ENCODE measurements at places on chromosomes 12 and 14.

DNA sequence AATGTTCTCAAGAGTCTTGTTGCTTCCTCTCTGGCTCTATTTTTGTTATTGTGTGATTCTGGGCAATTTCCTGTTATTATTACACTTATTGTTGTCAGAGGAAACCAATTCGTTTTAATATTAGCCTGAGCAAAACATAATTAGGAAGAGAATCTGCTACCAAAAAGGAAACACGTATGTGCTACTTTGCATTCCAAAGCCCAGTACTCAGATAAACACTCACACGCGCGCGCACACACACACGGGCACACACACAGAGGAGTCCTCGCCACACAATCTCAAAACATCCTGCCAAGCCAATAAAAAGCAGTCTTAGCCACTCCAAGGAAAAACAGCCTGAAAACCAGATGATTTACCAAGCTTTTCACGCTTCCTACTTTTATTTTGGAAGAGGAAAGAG lies 400.7 kb downstream of the NUAK1 start:
- DNase-seq: no peak

DNA sequence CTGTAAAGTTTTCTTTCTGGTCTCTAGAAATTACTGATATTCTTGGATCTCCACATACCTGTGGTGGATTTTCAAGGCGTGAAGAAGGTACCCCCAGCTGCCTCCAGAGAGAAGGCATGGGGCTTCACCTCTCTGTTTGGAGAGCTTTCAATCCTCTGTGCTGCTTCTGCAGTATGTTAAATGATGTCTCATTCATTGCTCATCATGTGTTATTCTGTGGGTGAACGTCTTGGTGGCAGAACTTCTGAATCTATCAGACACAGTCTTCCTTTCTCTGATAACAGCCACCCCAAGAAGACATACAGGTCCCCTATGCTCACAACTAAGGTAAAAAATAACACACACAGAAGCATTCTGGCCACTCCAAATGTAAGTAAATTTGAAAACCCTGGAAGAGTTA lies 221.3 kb upstream of the TMEM260 start:
- no peak for DNase-seq

DNA sequence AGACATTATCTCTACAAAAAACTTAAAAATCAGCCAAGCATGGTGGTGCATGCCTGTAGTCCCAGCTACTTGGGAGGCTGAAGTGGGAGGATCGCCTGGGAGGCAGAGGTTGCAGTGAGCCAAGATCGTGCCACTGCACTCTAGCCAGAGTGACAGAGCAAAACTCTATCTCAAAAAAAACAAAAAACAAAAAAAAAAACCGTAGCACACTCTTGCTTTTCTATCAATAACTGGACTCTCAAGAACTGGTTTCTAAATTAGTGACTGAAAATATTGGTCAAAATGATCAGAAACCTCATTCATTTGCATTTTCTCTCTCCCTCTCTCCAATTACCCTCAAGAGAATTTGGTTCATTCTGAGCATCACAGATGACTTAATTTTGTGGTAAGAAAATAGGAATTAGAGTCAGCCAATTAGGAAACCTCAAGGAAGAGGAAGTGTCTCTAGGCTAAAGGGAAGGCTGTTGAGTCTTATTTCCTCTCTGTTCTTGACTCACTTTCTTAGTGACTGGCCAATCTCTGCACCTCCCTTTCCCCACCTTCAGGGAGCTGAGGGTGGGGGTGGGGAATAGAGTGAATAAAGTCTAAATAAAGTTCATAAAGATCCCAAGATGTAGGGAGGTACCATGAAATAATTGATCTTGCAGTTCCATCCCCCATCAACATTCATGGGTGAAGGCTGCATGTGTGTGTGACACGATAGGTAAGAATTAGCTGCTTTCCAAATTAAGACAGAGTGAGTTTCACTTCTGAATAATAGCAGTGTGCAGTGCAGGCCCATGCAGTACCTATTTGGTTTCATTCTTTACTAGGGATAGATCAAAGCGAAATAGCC lies 6.8 kb upstream of the PSMA6 start:
- no peak for DNase-seq

DNA sequence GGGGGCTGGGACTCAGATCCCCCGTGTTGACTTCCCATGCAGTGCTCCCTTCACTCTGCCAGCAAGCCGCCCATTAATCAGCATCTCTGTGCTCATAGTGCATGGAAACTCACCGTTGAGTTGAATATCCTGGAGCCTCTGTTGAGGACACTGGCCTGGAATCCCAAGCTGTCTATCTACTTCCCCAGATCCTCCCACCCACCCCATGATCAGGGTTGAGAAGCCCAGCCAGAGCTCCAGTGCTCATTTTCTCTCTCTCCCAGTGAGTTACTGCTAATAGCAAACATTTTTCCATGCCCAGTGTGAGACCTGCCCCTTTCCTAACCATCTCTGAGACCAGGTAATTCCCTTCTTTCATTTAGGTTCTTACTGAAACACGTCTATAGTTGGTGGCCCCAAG lies 88.2 kb downstream of the SLC24A4 start:
- DNase-seq: no peak

DNA sequence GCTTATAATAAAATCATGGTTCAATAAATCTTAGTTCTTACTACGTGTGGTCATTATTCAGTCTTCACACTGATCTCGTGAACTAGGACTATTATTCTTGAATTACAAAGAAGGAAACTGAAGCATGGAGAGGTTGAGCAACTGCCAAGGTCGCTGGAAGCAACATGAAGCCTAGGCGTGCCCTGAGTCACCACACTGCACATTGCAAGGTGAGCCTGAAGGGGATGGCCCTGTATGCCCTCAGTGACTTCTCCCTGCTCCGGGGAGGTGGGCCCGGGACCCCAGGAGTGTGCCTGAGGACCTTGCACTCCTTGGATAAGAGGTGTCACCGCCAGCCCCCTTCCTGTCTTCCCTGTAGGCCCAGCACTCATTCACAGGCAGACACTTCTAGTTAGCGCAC lies 161.6 kb downstream of the CACNA1C start:
- no peak for DNase-seq

DNA sequence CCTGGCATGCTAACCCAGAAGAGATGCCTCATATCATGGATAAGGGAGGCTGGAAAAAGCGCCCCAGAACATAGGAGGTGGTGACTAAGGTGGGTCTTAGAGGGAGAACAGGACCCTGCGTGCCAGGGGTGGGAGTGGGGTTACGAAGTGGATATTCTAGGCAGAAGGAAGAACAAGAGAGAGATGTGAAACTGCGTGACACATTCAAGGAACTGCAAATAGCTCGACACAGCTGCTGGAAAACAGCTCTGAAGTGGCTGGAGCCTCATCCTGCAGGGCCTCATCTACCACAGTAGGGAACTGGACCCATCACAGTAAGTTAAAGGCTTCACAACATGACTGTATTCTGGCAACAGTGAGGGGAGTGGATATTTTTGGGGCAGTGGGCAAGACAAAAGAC lies 61.1 kb downstream of the RNF34 start:
- no peak for DNase-seq

GRCh38 chr12:124550123-124551089 lies 17.0 kb downstream of the NCOR2 start:
- no peak for DNase-seq

- no peak for DNase-seq
Measured at GRCh38 chr12:49030119-49030518, 11.5 kb upstream of the PRKAG1 start.

GRCh38 chr14:34733245-34733644 lies 18.9 kb upstream of the CFL2 start:
- DNase-seq: no peak

DNA sequence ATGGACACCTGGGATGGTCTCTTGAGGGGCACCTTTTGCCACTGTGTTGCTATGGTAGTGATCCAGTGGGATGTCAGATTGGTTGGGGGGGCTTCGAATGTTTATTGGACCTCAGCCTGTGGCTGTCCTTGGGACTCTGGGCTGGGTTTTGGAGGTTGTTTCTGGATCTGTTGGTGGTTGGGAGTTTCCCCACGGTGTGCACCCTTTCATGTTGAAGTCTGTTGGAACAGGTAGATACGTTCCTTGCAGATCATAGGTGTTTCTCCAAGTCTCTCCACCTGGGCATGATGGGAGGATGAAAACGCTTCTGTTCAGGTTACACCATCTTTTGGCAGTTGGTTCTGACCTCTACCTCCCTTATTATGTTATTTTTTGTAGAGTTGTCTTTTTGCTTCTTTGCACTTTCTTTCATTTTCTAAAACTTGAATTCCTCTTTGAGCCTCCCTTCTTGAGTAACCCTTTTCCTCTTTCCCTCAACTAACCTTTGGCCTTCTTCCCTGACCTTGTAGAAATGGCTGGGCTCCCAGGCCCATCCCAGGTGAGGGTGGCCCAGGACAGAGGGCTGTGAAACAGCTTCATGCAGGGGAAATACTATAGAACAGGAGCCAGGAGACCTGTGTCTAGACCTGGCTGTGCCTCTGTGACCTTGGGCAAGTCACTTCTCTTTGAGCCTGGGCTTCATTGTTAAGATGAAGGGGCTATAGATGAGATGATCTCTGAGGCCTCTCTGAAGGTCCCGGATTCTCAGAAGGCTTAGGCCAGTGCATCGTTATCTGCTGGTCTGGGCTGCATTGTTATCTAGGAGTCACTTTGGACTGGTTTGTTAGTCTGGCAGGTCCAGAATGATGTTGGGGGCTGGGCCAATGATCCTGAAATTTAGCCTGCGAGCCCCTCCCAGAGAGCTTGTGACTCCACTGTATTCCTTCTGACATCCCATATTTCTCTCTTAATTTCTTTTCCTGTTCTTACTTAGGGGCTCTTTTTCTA lies 2.0 kb downstream of the ATN1 start:
- DNase-seq: no peak

- DNase-seq: no peak
Measured at GRCh38 chr12:110590806-110591326, 7.7 kb upstream of the PPTC7 start.

- DNase-seq: no peak
Measured at GRCh38 chr14:54929556-54929955, 26.9 kb upstream of the GCH1 start.

GRCh38 chr12:112782943-112783342 lies 8.6 kb upstream of the RPH3A start:
- no peak for DNase-seq

DNA sequence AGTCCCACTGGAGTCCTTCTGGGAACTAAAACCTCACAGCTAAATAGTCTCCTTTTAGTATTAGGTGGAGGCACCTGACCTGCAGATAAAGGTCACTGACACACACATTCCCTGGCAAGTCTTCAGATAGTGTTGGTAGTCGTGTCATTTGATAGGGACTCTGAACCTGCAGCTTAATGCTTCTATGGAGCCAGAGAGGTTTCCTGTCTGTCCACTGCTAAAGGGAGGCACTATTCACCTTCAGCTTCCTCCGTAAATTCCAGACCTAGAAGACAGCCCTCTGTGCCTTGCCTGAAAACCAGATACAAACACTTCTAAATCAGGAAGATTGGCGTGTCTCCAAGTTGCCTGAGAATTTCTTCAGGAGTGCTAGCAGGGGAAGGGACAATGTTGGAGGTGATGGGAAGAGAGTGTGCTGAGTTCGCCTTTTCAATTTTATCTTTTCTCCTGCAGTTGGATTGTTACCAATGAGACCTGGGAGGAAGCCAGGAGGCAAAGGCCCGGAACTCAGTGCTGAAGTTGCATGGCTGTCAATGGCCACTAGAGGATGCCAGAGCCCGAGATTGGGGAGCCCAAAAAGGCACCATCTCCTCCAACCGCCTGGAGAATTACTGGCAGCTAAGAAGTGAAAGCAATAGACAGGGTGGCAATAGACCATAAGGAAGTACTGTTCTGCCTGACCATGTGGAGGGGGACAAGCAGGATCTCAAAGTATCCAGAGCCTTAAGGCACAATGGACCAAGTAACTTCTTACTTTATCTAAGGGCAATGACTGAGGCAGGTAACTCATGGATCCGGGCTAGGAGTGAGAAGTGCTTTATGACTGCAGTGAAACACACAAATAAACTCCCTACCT lies 81.6 kb upstream of the SCAF11 start:
- DNase-seq: peak; percentile 36

GRCh38 chr12:12182703-12183365 lies 84.0 kb downstream of the LRP6 start:
- DNase-seq: no peak

GRCh38 chr12:85476756-85477155 lies 196.7 kb downstream of the ALX1 start:
- no peak for DNase-seq

- no peak for DNase-seq
Measured at GRCh38 chr12:12017798-12018197, 52.9 kb upstream of the BCL2L14 start.

- DNase-seq: no peak
Measured at GRCh38 chr14:44609876-44610510, 102.9 kb upstream of the FSCB start.

GRCh38 chr14:59147007-59147406 lies 41.5 kb upstream of the DAAM1 start:
- DNase-seq: no peak

- no peak for DNase-seq
Measured at GRCh38 chr14:104421892-104422828, 157.4 kb upstream of the C14orf180 start.

DNA sequence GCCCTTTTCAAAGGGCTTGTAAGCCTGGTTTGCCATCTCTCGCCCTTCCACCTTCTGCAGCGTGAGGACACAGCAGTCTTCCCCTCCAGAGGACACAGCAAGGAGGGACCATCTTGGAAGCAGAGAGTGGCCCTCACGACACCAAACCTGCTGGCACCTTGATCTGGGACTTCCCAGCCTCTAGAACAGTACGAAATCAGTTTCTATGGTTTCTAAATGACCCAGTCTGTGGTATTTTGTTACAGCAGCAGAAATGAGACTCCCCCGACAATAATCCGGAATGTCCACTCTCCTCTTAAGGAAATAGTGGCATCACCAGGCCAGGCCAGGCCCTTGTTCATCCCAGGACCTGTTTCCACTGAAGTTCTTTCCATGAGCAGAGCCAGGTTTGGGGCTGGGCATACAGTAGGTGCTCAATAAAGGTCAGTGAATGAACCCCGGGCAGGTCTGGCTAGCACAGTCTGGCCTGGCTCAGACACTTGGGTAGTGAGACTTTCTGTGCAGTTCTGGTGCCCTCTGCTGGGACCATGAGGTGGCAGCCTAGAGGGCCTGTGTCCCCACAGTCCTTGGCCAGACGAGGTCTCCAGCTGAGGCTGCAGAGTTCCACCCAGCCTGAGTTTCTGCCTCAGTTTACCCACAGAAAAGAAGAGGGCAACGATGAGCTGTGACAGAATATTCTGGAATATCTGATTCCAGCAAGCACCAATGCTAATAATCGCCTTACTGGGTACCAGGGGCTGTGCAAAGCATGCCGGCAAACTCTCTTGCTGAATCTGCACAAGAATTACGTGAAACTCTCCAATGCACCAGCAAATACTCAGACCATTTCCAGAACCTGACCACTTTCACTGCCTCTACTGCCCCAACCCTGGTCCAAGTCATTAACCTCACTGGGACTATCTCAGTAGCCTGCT lies 14.0 kb downstream of the ABCB9 start:
- peak; percentile 67 for DNase-seq

DNA sequence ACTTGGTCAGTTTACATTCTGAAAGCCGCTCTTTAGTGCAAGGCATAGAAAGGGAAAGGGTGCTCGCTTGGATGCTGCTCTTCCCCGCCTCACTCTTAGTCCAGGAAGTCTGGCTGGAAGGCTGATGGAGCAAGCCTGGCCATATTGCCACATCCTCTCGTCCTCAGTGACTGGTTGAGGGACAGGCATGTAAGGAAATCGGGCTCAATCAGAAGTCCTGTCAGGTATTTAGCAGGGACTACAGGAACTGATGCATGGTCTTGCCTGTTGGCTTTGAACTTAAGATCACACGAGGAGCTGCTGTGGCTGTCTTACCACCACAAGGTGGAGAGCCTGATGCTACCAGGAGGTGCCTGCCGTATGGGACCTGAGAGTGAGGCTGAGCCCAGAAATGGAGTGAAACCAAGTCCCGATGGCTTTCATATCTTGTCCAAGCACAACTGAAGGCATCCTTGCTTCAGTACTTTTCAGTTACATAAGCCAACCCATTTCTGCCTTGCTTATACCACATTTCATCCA lies 10.7 kb upstream of the C12orf75 start:
- no peak for DNase-seq

All from stimulated activated CD4-positive, alpha-beta T cell treated with anti-CD3 and anti-CD28 coated beads, Interleukin-2, amount 100 ng/mL, for 4 hours (primary cell).